ENCODE measurements at places on chromosomes 12 and 14. TPM values are rescaled to one million over a fixed set of nuclear protein-coding genes. Genes with fewer than 3 reads are reported as not detected.

- no peak for DNase-seq
Measured at GRCh38 chr12:108239378-108239777, 99.7 kb downstream of the CMKLR1 start.

DNA sequence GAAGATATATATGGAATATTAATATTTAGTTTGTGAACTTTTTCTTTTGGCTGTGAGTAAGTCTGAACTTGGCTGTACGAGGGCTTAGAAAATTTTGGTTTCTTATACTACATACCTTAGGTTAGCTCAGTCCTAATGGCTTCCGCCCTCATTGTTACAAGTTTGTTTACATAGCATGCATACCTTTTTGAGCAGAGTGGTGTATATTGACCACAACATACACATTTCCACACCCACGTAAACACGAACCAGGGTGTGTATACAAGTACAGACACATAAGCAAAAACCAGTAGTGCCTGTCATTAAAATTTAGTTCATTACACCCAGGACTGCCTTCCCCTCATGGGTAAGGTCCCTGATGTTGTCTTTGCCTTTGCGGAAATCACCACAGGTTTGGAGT is 230.2 kb upstream of the RGS6 start:
- peak; percentile 89 for DNase-seq

- DNase-seq = peak; percentile 86
Measured at GRCh38 chr12:122080149-122081082, 1.9 kb downstream of the MLXIP start.

DNA sequence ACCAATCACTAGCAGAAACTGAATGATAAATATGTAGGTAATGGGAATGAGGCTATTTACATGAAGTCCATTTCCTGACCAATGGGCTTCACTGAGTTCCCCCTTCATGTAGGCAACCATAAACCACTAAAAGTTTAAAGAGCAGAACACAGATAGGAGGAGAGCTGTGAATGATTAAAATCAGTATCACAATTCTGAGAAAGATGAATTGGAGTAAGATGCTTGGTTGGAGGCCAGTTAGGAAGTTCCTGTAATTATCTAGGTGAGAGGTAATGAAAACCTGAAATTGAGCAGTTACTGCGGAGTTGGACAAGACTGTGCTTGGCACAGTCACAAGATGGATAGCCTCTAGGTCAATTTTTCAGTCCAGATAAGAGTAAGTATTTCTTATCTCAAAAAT is 56.6 kb downstream of the GALNT4 start:
- no peak for DNase-seq

DNA sequence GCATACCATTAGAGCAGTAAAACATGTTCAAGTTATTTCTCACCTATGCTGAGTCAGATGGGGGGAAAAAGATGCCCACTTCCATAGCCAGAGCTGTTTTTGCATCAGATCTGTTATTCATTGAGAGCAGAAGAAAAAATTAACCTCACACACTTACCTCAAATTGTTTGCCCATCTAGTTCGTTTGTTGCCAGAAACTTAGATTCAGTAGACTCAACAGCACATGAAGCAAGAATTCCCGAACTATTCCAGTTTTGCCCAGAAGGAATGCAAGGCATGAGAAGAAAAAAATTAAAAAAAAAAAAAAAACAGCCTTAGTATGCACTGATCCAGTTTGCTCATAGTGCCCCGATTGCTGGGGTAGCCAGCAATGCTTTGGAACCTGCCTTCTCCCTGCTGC is 12.4 kb upstream of the DPF3 start:
- DNase-seq = peak; percentile 87

Gene CCDC196
- total RNA-seq = not detected

DNA sequence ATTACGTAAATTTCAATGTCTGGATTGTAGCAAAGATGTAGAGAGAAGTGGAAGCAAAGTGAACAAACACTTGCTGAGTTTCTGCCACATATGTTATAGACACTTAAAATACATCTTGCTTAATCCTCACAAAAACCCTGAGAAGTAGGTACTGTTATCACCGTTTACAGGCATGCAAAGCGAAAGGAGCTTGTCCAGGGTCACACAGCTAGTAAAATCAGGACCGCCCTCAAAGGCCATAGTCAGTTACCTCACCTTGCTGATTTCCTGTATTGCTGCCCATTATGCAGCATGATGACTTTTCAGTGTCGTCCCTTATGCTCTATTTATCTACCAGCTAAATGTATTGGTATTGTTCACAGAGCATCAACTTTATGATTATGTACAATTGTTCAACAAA is 39.8 kb downstream of the TRHDE start:
- DNase-seq = no peak

- peak; percentile 4 for DNase-seq
Measured at GRCh38 chr14:66974397-66975025, 214.7 kb upstream of the GARIN2 start.

Gene MVK
- total RNA-seq = 6.9 TPM

Measured in IMR-90 (cell line).